GM23248 (cell line): ENCODE measurements at places on chromosomes 7 and 10.

DNA sequence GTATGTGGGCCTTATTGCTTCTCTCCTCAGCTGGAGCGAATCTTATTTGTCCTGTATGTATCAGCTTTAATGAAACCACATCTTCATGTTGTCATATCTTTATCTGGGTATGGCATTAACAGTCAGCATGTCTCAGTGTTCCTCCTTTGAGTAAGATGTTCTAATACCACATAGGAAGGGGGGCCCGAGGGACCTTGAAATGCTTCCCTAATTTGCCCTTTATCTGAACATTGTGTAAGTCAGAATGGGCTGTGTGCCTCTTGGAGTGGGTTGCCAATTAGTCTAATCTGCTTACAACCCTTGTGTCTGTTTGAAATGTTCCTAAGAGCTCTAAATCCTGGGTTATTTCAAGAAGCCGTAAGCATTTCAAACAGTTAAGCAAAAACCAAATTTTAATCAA is 623.8 kb downstream of the SUGCT start:
- no peak for DNase-seq

GRCh38 chr7:13282377-13282980 is 595.0 kb downstream of the ARL4A start:
- DNase-seq, result peak; percentile 73

- no peak for DNase-seq
These were observed 559.2 kb downstream of the PTPRN2 start for GRCh38 chr7:158028290-158028941.

DNA sequence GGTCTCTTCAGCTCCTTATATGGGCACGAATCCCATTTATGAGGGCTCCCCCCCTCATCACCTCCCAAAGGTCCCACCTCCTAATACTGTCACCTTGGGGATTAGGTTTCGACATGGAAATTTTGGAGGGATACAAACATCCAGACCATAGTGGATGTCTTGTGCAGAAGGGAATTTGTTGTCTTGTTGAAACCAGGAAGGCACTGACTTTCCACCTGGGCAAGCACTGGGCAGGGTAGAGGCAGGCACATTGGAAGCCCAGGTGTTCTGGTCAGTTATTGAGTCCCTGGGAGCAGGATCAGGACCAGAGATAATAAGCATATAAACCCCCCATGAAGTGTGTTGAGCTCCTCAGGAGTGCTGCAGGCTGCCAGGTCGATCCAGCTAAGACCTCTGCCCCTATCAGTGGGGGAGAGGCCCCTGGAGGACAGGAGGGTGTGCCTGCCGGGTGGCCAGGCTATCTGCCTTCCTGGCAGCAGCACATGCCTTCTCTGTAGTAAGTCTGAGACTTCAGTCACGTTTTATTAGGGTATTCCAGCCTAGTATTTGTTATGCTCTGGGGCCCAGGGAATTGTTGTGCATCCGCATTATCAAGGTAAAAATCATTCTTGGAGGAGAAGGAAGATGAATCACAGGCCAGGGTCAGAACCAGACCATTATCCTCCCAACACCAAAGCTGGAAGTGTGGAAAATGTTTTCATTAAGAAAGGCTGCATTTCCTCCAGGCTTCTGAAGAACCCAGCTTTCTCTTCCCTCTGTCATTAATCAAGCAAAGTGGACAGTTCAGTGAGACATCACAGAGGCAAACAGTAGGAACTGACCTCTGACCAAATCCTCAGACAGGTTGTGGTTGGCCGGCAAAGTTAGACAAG is 503.1 kb downstream of the GRID1 start:
- no peak for DNase-seq

- DNase-seq, result no peak
These were observed 40.9 kb downstream of the PPIF start for GRCh38 chr10:79387974-79388850.

- DNase-seq, result peak; percentile 24
These were observed 104.7 kb downstream of the NPSR1 start for GRCh38 chr7:34762764-34763163.

- DNase-seq, result peak; percentile 87
These were observed at the start of gene IFIT2 for GRCh38 chr10:89301721-89302445. TSS of gene IFIT2 (plus strand) at chr10:89302046. CDS start at chr10:89302124, 78 bp downstream.

GRCh38 chr10:114294549-114294948 is 55.5 kb downstream of the VWA2 start:
- no peak for DNase-seq
